SK-N-MC (cell line): ENCODE measurements at places on chromosomes 16 and 17.

DNA sequence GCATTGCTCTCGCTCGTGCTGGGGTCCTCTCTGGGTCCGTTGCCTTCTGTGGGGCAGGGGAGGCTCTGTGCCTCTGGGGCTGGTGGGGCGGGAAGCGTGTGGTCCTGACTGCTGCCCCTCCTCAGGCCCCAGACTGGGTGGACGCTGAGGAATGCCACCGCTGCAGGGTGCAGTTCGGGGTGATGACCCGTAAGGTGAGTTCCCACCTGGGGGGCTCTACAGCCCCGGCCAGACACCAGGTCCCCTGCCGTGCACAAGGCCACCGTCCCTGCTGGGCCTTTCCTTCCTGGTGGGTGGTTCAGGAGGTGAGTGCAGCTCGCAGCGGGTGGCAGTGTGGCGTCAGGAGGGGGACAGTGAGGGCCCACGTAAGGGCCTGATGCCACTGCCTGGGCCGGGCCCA, 6.7 kb downstream of the HGS start:
- no peak for DNase-seq

DNA sequence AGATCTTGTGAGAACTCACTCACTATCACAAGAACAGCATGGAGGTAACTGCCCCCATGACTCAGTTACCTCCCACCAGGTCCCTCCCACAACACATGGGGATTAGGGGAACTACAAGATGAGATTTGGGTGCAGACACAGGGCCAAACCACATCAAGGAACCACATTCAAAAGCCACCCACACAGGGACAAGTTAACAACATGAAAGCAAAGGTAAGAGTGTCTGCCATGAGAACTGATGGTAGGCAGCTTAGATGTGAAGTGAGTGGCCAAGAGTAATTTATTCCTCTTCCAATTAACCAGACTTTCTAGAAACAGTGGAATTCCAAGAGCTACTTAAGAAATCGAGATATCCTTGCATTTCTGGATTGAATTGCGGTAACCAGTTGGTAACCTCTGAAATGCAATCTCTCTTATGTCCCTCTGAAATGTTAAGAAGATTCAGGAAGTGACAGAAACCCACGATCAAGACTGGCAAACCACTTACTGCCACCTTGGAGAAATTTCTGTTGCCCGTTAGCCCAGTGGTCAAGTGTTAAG, 167.4 kb upstream of the CACNG5 start:
- DNase-seq = no peak

DNA sequence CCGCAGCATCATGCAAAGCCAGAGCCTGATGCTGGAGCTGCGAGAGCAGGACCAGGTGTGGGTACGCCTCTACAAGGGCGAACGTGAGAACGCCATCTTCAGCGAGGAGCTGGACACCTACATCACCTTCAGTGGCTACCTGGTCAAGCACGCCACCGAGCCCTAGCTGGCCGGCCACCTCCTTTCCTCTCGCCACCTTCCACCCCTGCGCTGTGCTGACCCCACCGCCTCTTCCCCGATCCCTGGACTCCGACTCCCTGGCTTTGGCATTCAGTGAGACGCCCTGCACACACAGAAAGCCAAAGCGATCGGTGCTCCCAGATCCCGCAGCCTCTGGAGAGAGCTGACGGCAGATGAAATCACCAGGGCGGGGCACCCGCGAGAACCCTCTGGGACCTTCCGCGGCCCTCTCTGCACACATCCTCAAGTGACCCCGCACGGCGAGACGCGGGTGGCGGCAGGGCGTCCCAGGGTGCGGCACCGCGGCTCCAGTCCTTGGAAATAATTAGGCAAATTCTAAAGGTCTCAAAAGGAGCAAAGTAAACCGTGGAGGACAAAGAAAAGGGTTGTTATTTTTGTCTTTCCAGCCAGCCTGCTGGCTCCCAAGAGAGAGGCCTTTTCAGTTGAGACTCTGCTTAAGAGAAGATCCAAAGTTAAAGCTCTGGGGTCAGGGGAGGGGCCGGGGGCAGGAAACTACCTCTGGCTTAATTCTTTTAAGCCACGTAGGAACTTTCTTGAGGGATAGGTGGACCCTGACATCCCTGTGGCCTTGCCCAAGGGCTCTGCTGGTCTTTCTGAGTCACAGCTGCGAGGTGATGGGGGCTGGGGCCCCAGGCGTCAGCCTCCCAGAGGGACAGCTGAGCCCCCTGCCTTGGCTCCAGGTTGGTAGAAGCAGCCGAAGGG, 24.2 kb downstream of the C1QTNF1 start:
- no peak for DNase-seq

DNA sequence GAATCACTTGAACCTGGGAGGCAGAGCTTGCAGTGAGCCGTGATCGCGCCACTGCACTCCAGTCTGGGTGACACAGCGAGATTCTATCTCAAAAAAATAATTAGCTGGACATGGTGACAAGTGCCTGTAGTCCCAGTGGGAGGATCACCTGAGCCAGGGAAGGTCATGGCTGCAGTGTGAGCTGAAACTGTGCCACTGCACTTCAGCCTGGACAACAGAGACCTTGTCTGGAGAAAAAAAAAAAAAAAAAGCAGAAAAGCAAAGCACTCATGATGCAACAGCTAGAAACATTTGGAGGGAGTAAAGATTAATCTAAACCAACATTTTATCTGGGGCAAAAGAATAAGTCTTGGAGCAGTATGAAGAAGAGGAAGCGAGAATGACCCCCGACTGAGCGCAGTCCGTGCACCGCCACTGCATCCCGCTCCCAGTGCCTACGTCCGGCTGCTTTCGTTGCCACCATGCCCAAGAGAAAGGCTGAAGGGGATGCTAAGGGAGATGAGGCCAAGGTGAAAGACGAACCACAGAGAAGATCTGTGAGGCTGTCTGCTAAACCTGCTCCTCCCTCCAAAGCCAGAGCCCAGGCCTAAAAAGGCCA, 8.2 kb downstream of the PRPSAP1 start:
- no peak for DNase-seq

DNA sequence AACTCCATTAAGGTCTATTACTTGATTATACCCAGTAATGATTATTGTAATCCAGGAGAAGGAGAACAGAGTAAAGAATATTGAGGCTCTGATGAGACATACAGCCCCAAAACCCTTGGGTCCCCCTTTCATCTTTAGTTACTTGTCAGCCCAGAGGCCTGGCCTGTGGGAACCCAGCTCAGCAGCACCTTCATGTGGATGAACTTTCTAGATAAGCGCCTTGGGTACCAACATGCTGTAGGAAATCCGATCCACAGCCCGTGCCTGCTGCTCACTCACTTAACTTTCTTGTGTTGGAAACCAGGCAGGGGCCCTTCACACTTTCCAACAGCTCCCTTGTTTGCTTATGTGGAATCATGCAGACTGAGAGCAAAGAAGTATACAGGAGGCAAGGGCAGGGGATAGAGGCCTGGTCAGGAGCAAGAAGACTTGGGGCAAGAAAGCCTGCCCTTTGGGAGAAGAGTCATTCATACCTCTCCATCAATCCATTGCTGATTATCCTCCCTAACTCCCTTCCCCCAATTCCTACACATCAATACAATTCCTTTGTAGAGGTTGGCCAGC, 64.0 kb upstream of the SOX9 start:
- no peak for DNase-seq

- no peak for DNase-seq
These were observed 6.6 kb downstream of the MYH8 start for GRCh38 chr17:10415161-10415560.

- DNase-seq = no peak
These were observed 7.1 kb upstream of the BAIAP2 start for GRCh38 chr17:81027591-81028505.
